GM06990 (cell line): ENCODE measurements at places on chromosomes 6 and 20.

GRCh38 chr6:2827142-2827541, 14.5 kb downstream of the SERPINB1 start:
- no peak for DNase-seq

DNA sequence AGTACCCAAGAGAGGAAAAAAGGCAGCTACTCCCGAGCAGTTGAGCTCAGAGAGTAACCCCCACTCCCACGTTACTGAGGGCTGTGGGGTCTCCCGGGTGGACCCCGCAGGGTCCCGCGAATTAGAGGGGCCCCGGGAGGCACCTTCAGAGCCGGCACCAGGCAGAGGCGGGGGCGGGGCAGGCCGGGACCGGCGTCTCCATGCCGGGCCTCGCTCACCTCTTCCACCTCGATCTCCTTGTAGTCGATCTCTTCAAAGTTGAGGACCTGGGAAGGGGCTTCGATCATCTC, 381 bp downstream of the MAP3K7 start:
- DNase-seq, result no peak

DNA sequence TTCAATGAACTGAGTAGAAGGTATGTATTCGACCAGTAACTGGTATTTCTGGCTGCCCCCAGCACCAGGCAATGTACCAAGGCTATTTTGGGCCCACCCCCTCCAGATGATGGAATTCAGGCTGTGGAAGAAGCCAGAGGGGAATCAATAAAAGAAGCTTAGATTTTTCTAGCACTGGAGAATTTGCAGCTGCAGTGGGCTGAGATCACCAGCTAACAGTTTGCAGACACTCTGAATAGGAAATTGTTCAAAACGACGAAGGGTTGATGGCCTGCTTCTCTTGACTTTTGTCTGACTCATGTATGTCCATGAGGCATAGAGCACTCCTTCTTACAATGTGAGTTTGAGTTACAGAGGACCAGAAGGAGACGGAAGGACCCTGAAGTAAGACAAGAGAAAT, 32.4 kb upstream of the FBXO9 start:
- no peak for DNase-seq

- peak; percentile 60 for DNase-seq
Measured at GRCh38 chr6:16635810-16636602, 125.3 kb downstream of the ATXN1 start.

DNA sequence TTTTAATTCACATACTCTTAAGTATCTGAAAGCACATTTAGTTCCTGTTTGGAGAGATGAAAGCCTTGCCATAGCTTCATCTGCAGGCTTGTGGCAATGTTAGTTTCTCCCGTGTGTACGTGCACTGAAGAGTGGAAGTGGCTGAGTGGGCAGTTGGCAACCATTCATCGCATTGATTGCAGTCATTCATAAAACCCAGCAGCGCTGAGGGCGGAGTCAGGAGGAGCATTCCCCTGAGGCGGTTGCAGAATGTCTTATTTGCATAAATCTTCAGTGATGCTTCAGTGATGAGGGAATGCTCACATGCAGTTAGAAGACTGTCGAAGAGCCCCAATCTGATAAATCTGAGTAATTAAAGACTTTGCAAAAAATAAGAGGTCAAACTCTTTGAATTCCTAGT, 79.1 kb downstream of the RIMS1 start:
- peak; percentile 27 for DNase-seq

GRCh38 chr6:150633486-150633834, 33.8 kb downstream of the PLEKHG1 start:
- DNase-seq, result no peak

DNA sequence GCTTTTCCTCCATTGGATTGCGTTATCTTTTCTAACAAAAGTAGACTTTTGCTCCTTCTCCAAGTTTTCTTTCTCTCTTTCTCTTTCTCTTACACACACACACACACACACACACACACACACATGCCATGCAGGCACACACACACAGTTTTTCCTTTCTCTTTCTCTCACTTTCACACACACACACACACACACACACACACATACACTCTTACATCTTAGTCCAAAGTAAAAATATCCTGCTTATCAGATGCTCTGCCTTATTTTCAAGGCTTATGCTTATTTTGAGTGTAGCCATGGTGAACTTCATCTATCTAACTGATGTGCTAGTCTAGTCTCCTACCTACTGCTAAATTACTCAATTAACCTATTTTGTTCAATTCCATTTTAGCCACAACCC, 34.4 kb upstream of the RAB23 start:
- DNase-seq, result no peak

DNA sequence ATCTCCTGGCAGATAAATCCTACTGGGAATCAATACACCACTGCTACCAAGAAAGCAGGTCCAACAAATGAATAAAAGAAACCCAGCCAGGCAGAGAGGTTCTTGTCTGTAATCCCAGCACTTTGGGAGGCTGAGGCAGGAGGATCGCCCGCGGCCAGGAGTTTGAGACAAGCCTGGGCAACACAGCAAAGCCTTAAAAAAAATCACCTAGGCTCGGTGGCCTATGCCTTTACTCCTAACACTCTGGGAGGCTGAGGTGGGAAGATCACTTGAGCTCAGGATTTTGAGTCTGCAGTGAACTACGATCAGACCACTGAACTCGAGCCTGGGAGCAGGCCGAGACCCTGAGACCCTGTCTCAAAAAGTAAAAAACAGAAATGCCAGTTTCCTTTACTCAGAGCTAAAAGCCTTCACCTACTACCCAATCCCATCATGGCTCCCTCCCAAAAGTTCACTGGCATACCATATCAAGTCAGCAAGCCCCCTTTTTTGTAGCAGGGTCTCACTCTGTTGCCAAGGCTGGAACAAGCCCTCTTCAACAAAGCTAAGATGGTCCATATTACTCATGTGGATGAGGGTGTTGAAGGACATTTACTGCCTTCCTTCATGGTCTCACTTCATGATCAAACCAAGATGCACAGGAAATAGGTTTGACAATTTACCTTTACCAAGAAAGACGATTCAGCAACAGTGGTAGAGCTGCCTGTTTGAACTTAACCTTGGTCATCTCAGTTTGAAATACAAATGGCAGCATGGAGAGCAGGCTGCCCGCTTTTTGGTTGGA, 5.3 kb downstream of the SNX5 start:
- no peak for DNase-seq

GRCh38 chr6:130029163-130029562, 10.8 kb downstream of the L3MBTL3 start:
- DNase-seq, result no peak

DNA sequence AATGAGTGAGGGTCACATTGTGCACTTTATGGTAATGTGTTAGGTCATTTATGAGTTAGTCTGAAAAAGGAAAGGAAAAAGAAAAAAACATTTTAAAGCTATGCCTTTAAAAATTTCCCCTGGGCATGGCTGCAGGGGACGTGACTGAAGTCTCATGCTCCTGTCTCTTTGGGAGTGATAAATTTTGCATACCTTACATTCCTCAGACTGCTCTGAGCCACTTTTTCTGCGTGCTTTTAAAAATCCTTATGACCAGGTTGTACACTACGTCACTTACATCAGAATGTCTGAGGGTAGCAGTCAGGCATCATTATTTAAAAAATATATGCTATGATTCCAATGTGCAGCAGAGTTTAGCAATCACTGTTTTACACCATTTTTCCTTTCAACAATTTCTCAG, 121.2 kb downstream of the RFPL4B start:
- no peak for DNase-seq

GRCh38 chr20:63457737-63458136, 14.7 kb downstream of the KCNQ2 start:
- DNase-seq, result no peak

DNA sequence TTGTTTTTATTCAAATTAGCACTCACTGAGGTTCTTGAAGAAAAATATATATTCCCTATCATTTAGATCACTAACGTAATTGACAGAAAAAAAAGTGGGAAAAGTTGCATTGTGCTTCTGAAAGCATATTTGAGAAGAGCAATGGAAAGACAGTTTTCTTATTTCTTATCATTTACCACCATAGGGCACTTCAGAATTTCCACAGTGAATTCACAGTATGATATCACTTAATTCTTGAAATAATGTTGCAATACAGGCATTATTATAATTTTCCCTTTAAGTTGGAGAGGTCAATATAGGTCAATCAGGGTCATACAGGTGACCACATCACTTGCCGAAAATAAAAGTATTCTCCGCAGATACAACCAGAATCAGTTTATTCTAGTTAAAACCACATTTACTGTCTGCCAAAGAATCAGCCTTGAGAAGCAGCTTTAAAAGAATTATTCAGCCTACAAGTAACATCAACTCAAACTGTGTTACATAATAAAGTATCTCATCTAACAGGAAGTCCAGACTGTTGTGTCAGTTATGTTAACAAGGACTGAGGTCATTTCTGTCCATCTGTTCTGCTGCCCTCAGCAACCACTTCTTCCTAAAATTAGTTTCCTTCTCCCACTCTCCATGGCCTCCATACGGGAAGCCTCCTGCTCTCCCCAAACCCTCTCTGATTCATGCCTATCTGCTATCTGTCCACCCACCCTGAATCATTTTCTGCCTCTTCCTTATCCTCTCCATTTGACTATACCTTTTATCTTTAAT, 121.2 kb downstream of the SIM1 start:
- DNase-seq, result no peak

- DNase-seq, result no peak
Measured at GRCh38 chr6:125169058-125169457, 15.5 kb downstream of the TPD52L1 start.

- DNase-seq, result peak; percentile 24
Measured at GRCh38 chr6:44976677-44977641, 351.2 kb upstream of the RUNX2 start.

- DNase-seq, result peak; percentile 26
Measured at GRCh38 chr20:32742322-32743236, 688 bp downstream of the COMMD7 start.

DNA sequence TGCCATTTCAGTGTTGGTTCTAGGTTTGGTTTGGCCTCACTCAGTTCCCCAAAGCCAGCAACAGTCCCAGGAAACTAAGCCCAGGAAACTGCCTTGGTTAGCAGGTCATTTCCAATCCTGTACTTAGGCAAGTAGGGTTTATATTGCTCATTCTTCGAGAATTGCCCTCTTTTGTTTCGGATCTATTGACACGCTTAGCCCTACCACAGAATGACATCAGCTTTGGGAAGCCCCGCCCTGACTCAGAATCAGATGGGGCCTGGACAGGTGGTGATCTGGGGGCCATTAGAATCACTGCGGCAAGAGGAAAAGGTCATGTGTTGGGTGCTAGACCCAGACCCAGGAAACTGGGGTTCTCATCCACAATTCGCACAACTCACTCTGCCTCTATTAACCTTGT, 578.2 kb downstream of the QKI start:
- DNase-seq, result no peak

GRCh38 chr20:34956041-34956458, 382 bp downstream of the MYH7B start:
- DNase-seq, result no peak

GRCh38 chr6:131911951-131912350, 39.2 kb downstream of the CCN2 start:
- no peak for DNase-seq

DNA sequence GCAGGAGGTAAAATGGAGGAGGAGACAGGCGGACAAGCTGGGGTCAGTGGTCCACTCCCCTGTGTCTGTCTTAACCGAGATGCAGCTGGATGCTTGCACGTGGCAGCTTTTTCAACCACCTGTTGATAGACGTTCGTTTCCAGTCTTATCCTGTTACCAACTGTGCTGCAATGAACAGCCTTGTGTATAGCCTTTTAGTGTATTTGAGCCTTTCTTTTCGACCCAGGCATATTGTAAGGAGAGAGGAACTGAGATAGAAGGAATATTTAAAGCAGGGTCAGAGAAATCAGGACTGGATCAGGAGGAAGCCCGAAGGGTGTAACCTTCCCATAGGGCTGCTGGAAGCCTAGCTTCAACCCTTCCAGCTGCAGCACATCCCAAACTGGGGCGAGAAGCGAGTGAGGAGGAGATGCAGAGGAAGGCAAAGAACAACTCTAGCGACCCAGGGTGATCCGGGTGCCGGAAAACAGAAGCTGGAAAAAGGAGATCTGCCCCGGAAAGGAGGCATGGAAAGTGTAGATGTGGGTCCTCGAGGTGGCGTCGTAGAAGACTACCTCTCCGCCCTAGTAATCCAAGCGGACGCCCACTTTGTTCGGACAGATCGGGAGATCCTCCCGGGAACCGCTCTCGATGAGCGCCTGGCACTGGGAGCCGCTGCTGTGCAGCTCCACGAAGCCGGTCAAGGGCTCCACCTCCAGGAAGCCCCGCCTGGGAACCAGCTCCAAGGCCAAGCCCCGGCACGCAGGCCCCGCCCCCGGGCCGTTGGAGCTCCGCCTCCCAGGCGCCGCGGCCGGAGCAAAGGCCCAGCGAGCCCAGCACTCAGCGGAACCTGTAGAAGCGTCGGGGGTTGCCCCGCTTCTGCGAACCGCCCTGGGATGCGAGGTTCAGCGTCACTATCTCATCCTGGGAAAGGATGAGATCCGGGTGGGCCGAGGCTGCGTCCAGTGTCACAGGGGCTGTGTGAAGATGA, 11.2 kb downstream of the TRIM31 start:
- peak; percentile 68 for DNase-seq

- no peak for DNase-seq
Measured at GRCh38 chr6:160121558-160121957, at the start of gene SLC22A1. TSS of gene SLC22A1 (plus strand) at chr6:160121815. CDS start at chr6:160121936, 121 bp downstream.

- DNase-seq, result no peak
Measured at GRCh38 chr6:109925075-109925474, 53.0 kb upstream of the GPR6 start.

- no peak for DNase-seq
Measured at GRCh38 chr6:137910424-137910834, 43.4 kb downstream of the TNFAIP3 start.

DNA sequence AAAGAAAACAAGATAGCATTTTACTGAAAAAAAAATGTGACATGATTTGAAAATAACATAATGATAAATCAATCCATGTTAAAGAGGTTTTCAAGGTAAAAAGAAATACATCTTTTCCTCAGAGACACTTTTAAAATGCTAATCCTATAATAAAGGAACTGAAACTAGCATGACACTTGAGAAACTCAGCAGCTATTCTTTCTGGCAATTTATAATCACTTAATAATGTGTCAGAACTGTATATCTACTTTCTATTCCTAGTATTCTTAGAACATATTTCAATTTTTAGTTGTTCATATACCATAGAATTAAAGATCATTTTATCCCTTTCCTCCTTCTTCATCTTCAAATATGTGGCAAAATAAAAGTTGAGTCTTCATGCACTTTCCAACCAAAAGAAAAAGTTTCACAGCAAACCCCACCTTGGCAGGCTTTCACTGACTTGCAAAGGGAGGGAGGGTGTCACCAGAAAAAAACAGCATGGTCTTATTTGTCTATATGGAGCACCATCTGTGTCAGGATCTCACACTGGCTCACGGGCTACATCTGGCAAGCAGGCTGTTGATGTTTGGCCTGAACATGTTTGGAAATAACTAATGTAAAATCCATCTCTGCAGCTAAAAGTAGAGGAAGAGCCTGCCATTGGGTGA, 48.5 kb downstream of the FHL5 start:
- DNase-seq, result peak; percentile 25

DNA sequence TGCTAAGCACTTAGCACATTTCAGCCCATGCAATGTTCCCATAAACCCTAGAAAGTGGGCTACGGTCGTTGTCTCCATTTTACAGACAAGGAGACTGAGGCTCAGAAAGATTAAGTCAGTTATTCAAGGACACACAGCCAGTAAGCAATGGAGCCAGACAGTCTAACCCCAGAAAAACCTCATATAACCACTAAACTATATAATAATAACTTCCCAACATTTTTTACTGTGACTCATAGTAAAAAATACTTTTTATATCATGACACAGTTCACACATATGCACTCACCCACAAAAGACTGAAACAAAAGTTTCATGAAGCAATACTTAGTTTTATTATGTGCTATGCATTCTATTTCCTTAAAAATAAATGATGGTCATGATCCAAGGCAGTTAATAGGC, 66.2 kb upstream of the EYA2 start:
- DNase-seq, result no peak

- DNase-seq, result no peak
Measured at GRCh38 chr6:166145751-166146150, 21.9 kb downstream of the TBXT start.
